CD4-positive, alpha-beta T cell treated with Interleukin-12 subunit alpha and Interleukin-12 subunit beta, for 1 hour (primary cell): ENCODE measurements at places on chromosomes 2 and 18.

DNA sequence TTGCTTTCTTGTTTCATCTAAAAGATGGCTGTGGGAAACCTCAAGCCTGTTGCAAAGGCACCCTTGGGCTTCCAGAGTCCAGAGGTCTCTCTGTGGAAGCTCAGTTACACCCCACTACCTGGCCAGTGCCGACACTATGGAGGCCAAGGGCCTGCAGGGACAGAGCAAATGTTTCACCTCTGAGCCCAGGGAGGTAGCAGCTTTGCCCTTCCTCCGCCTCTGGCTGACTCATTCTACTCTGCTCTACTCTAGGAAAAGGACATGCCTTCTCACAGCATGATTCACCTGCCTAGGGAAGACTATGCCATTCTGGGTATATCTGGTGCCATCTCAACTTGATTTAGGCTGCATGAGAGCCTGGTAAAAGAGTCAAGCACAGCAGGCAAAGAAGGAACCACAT, 12.2 kb downstream of the MYOM1 start:
- DNase-seq: no peak

DNA sequence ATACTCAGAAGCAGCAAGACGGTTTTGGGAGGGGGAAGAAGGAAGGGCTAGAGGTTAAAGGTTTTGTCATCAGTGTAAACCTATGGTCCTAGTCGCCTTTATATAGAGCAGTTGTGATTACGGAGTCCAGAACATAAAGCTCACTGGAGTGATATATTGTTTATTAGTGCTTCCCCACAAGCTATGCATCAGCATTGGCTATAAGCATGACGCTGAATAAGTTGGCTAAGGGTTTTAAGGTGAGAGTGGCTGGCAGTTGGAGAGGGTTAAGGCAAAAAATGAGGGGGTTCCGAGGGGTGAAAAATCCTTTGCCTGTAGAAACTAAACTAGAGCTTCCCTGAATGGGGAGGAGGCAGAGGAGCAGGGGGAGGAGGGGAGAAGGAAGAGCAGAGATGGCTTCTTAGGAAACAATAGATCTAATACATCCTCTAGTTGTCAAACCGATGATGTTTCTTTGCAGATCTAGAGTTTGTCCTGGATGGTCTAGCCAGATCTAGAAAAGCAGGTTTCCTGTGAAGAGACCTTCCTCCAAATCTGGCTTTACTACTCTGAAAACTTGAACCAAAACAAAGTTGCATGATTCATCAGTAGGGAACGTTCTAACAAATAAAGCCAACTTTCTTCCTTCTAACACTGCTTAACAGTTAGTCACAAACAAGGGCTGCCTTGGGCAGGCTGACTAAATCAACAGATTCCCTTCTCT, 2.5 kb downstream of the KLF7 start:
- no peak for DNase-seq

DNA sequence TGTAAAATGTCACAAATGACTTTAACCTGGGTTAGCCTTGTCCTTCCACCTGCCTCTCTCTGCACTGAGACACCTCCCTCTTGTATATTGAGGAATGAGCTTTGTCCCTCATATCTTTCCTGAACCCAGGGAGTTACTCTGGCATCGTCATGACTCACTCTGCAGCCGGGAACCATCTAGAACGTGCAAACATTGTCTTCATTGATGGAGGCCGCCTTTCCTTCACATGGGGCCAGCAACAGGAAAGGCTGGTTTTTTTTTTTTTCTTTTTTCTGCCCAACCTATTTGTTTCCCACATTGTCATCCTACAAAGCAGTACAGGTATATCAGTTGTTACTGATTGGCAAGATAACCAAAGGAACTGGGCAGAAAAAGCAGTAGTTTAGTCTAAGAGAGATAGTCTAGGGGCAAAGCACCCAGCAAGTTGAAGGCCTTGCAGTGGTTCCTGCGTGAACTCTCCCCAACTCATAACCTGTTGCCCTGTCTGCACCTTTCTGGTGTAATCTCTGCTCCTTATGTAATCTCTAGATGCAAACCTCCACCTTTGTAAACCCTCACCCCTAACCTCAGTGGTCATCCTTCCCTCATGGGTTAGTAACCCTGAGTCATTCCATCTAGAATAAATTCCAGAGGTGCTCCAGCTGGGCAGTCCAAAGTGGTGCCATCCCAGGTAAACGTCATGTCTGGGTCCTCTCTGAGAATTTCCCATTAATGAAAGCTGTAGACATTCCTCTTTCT, 38.3 kb downstream of the SLC40A1 start:
- no peak for DNase-seq

DNA sequence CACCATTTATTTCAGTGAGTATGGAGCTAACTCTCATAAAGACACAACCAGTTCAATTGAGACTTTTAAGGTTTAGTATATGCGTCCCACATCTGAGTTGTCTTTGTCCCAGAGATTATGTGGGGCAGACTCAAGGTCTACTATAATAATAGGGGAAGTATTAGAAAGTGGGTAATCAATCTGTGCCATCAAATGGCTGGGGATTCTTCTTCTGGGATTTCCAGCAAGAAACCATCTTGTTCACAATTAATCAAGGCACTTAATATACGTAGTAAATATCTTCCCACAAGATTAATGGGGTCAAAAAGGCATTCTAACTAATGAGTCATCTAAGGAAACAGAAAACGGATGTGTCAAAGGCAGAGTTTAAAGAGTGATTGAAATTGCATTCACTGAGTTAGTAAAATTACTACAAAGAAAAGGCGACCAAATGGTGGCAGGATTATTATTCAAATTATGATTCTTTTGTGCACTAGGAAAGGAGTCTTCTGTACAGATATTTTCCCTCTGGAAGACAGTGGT, 179.8 kb upstream of the REG3G start:
- DNase-seq: no peak

GRCh38 chr2:112996635-112997034, 8.6 kb upstream of the IL36A start:
- peak; percentile 79 for DNase-seq

DNA sequence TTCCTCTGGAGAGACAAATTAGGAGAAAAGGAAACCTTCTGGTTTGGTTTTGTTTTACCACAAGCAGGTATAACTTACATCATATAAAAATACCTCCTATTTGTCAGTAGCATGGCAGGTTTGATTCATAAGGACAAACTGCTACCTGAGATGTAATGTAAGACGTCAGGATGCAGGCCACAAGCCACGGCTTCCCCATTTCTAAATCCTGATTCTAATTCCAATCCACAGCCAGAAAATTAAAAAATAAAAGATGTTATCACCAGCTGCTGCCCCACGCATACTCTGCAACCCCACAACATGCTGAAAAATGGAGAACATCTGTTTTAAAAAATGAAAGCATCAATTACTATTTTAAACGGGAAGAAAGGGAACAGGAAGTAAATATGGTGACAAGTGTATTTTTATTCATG, 197.6 kb downstream of the BCL11A start:
- DNase-seq: no peak

- no peak for DNase-seq
Observed at GRCh38 chr2:20940856-20941255, 103.0 kb downstream of the APOB start.
